Naive thymus-derived CD4-positive, alpha-beta T cell (primary cell): ENCODE measurements at places on chromosomes 3 and 15. TPM values are rescaled to one million over a fixed set of nuclear protein-coding genes. Genes with fewer than 3 reads are reported as not detected.

RGMA gene
- total RNA-seq = 1.1 TPM

IQCH gene
- total RNA-seq = 0.22 TPM

TLR9 gene
- total RNA-seq = 0.27 TPM

THSD4 gene
- total RNA-seq = not detected

CERS3 gene
- total RNA-seq = 5.5 TPM

HIGD2B gene
- 0.69 TPM for total RNA-seq

- H3K4me1 ChIP-seq = no peaks in the 10 kb centered on the region
- no peak for DNase-seq
- no peaks in the 10 kb centered on the region for H3K27me3 ChIP-seq
- no peak overlapping the region for H3K27ac ChIP-seq
These were observed 243.2 kb downstream of the MBNL1 start for GRCh38 chr3:152511904-152512303.

DNA sequence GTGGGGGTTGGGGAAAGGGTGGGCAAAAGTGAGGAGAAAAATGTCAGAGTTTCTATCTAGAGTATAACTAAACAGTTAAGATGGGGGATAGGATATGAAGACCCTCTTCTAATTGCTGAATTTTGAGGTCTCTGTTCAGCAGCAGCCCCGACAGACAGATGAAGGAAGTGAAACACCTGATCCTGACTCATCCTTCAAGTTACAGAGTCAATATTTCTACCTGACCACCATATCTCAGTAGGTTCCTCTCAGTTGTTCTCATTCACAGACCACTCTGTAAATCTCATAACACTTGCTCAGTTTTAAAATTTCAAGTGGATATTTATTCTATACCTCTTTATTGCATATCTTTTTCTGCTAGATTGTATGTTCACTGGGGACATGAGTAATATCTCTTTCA is 69.5 kb downstream of the CCDC54 start:
- H3K27me3 ChIP-seq = no peaks in the 10 kb centered on the region
- H3K4me1 ChIP-seq = no peaks in the 10 kb centered on the region
- no peak for DNase-seq
- no peak overlapping the region for H3K27ac ChIP-seq
- no peaks in the 10 kb centered on the region for H3K36me3 ChIP-seq

GRCh38 chr3:159919873-159920272 is 68.8 kb upstream of the IL12A start:
- no peak for DNase-seq
- no peak overlapping the region for H3K4me3 ChIP-seq
- H3K4me1 ChIP-seq = no peaks in the 10 kb centered on the region
- H3K36me3 ChIP-seq = no peaks in the 10 kb centered on the region
- no peak overlapping the region for H3K27ac ChIP-seq

- H3K27ac ChIP-seq = no peak overlapping the region
- no peaks in the 10 kb centered on the region for H3K27me3 ChIP-seq
- H3K36me3 ChIP-seq = no peaks in the 10 kb centered on the region
- no peaks in the 10 kb centered on the region for H3K4me1 ChIP-seq
- H3K4me3 ChIP-seq = no peak overlapping the region
These were observed 336.1 kb upstream of the PROK2 start for GRCh38 chr3:72120806-72121778.

DNA sequence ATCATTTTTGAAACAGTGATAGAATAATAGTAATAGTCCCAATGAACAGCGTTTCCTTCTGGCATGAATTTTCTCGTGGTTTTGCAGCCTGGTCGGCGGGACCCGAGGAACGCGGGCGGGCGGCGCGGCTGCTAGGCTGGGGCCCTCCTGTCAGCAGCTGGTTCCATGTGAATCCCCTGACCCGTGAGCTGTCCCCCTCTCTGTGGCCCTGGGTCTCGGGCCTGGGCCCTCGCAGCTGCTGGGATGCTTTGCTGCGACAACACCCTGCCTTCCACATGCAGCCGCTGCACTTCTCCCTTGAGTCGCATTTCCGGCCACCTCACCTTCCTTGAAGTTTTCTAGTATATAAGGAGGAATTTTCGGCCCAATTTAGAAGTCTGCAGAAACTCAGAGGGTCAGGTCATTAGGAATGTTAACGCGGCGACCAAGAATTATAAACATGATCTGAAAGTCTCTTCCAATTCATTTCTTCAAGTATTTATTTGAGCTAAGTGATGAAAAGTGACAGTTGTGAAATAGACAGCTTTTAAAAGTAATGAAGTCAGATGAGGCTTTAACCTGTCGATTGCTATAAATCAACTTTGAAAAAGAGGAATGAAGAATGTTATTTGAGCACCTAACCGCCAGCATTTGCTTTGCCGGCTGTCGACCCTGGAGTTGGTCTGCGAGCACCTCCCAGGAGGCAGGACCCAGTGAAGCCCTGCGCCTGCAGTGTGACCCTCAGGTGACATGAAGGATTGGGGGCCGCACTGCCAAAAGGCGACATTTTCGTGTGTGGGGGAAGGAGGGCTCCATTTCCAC is 27.7 kb downstream of the NR2F2 start:
- no peak for DNase-seq
- H3K4me3 ChIP-seq = peak overlapping the region; percentile 42
- peaks cover 45% of the 10 kb centered on the region for H3K27me3 ChIP-seq
- no peaks in the 10 kb centered on the region for H3K36me3 ChIP-seq

DNA sequence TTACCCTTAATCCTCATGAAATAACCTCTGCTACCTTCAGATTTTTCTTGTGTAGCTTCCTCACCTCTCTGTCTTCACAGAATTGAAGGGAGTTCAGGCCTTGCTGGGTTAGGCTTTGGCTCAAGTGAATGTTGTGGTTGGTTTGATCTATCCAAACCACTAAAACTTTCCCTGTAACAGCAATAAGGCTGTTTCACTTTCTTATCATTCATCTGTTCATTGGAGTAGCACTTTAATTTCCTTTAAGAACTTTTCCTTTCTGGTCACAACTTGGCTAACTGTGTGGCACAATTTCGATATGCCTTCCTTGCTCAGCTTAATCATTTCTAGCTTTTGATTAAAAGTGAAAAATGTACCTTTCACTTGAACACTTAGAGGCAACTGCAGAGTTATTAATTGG is 129.8 kb downstream of the NR1I2 start:
- DNase-seq = peak; percentile 9
- H3K4me3 ChIP-seq = no peak overlapping the region
- H3K27ac ChIP-seq = no peak overlapping the region
- no peaks in the 10 kb centered on the region for H3K27me3 ChIP-seq
- peaks cover 17% of the 10 kb centered on the region for H3K4me1 ChIP-seq

- no peak overlapping the region for H3K27ac ChIP-seq
- no peak for DNase-seq
- no peak overlapping the region for H3K4me3 ChIP-seq
- H3K4me1 ChIP-seq = no peaks in the 10 kb centered on the region
- H3K27me3 ChIP-seq = no peaks in the 10 kb centered on the region
- H3K36me3 ChIP-seq = no peaks in the 10 kb centered on the region
These were observed 23.0 kb downstream of the SCN10A start for GRCh38 chr3:38792983-38793382.

GRCh38 chr3:111608383-111608782 is 13.2 kb upstream of the ZBED2 start:
- H3K4me1 ChIP-seq = peaks cover 38% of the 10 kb centered on the region
- H3K4me3 ChIP-seq = no peak overlapping the region
- DNase-seq = no peak
- H3K36me3 ChIP-seq = peaks cover 4% of the 10 kb centered on the region
- no peak overlapping the region for H3K27ac ChIP-seq
- H3K27me3 ChIP-seq = no peaks in the 10 kb centered on the region

GRCh38 chr3:124510290-124510689 is 220.0 kb upstream of the UMPS start:
- H3K4me1 ChIP-seq = no peaks in the 10 kb centered on the region
- no peaks in the 10 kb centered on the region for H3K36me3 ChIP-seq
- no peak for DNase-seq
- H3K27ac ChIP-seq = no peak overlapping the region
- H3K27me3 ChIP-seq = peaks cover 4% of the 10 kb centered on the region

GRCh38 chr3:139301654-139302053 is 42.2 kb upstream of the MRPS22 start:
- H3K27ac ChIP-seq = no peak overlapping the region
- no peaks in the 10 kb centered on the region for H3K27me3 ChIP-seq
- no peaks in the 10 kb centered on the region for H3K4me1 ChIP-seq
- DNase-seq = no peak
- H3K4me3 ChIP-seq = no peak overlapping the region

DNA sequence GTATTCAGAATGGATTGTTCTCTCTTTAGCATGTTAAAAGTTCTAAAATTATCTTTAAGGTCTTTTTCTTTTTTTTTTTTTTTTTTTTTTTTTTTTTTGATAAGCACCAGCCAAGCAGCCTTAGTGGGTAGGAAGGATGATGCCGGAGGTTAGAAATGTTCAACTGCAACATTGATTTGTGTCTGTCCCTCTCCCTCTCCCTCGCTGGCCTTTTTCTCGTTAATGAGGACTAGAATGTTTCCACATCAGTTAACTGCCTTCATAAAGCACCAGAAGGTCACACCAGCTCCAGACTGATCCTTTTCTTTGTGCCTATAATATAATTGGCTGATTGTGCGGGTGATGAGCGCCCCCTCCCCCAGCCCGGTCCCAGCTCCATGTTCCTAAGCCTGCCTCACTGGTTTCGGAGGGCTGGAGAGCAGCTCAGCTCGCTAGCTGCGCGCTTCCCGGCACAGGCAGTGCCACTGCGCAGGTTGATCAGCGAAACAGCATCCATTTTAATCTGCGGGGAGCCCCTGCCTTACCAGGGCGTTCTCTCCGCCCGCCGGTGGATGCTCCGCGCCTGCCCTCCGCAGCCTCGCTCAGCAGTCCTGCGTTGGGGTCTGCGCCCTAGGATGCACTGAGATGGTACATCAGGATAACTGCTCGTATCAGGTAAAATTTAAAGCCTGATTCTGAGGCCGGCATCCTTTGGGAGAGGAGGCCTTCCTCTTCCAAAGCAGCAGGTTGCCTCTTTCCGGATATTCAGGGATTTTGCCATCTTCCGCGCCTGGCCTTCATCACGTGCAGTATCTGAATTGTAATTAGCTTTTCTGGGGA is 148.9 kb upstream of the IL12A start:
- H3K27ac ChIP-seq = no peak within 1 kb of the TSS
- H3K36me3 ChIP-seq = no peaks in the 10 kb centered on the region
- no peaks in the 10 kb centered on the region for H3K4me1 ChIP-seq
- no peaks in the 10 kb centered on the region for H3K27me3 ChIP-seq
- H3K4me3 ChIP-seq = no peak within 1 kb of the TSS

DNA sequence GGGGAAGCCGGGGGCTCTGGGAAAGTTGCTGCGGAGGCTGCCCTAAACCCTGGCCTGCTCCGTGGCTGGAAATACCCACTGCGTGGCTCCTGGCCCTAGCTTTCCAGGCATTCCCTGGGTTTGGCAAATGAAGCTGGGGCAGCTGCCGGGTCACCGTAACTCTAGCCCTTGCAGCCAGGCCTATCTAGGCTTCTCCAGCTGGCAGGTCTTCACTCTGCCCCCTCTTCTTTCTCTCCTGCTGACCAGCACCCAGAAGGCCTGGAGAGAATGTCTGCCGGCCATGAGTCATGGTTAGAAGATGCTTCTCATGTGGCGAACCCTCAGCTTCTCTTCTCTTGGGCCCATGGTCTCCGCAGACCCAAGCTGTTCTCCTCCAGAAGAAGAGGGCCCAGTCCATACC is 5.6 kb upstream of the DLL4 start:
- H3K36me3 ChIP-seq = no peaks in the 10 kb centered on the region
- H3K27me3 ChIP-seq = peaks cover 17% of the 10 kb centered on the region
- peaks cover 9% of the 10 kb centered on the region for H3K4me1 ChIP-seq
- no peak for DNase-seq
- H3K4me3 ChIP-seq = no peak overlapping the region
- no peak overlapping the region for H3K27ac ChIP-seq

DNA sequence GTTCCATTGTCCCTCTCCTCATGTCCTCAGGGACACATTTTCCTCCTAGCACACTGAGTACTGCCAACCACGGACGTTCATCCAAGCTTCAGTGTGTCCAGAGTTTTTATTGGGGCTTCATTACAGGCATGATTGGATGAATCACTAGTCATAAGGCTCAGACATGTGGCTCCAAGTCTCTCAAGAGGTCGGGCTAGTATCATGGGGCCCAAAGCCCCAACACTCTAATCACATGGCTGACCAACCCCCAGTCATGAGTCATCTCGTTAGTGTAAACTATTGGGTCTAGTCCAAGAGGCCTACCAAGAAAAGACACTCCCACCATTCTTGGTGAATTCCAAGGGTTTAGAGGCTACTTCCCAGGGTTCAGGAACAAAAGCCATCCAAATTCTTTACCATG is 4.4 kb downstream of the TERC start:
- H3K4me3 ChIP-seq = no peak overlapping the region
- peaks cover 26% of the 10 kb centered on the region for H3K4me1 ChIP-seq
- H3K27me3 ChIP-seq = no peaks in the 10 kb centered on the region
- H3K27ac ChIP-seq = no peak overlapping the region
- peaks cover 6% of the 10 kb centered on the region for H3K36me3 ChIP-seq

- H3K36me3 ChIP-seq = no peaks in the 10 kb centered on the region
- no peak for DNase-seq
- H3K4me1 ChIP-seq = no peaks in the 10 kb centered on the region
- no peak overlapping the region for H3K4me3 ChIP-seq
- H3K27ac ChIP-seq = no peak overlapping the region
These were observed 81.5 kb downstream of the TJP1 start for GRCh38 chr15:29740692-29741311.

DNA sequence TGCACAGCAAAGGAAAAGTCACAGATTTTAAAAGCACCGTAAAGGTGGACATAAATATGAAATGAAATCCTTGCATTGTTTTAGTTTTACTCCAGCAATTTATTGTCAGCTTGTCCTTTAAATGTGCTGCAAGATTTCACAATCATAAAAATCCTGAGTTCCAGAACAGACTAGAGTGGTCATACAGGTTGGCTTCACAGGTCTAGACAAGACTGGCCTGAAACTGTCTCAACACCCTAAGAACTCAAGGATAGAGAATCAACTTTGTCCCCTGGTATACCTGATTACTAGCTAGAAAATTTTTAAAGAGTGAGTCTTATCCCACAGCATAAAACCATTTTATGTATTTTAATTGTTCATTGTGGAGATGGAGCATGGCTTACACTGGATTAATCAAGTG is 521.7 kb upstream of the MCTP2 start:
- no peaks in the 10 kb centered on the region for H3K36me3 ChIP-seq
- H3K4me1 ChIP-seq = no peaks in the 10 kb centered on the region
- no peak for DNase-seq
- no peak overlapping the region for H3K4me3 ChIP-seq
- H3K27ac ChIP-seq = no peak overlapping the region

- no peaks in the 10 kb centered on the region for H3K4me1 ChIP-seq
- no peaks in the 10 kb centered on the region for H3K36me3 ChIP-seq
- peak overlapping the region; percentile 73 for H3K27ac ChIP-seq
- no peak for DNase-seq
- H3K27me3 ChIP-seq = no peaks in the 10 kb centered on the region
These were observed 465 bp upstream of the GK5 start for GRCh38 chr3:142225885-142226215.

- no peak for DNase-seq
- H3K27ac ChIP-seq = no peak overlapping the region
- peaks cover 17% of the 10 kb centered on the region for H3K4me1 ChIP-seq
- no peaks in the 10 kb centered on the region for H3K36me3 ChIP-seq
- no peaks in the 10 kb centered on the region for H3K27me3 ChIP-seq
- no peak overlapping the region for H3K4me3 ChIP-seq
These were observed 24.8 kb upstream of the ZFAND6 start for GRCh38 chr15:80034629-80035028.

- no peak for DNase-seq
- no peaks in the 10 kb centered on the region for H3K27me3 ChIP-seq
- H3K36me3 ChIP-seq = peaks cover 10% of the 10 kb centered on the region
- no peak overlapping the region for H3K27ac ChIP-seq
These were observed 206.9 kb downstream of the KLHL25 start for GRCh38 chr15:85587707-85588411.

- no peak for DNase-seq
- no peaks in the 10 kb centered on the region for H3K27me3 ChIP-seq
- no peak overlapping the region for H3K27ac ChIP-seq
- H3K4me3 ChIP-seq = no peak overlapping the region
- H3K4me1 ChIP-seq = no peaks in the 10 kb centered on the region
- H3K36me3 ChIP-seq = no peaks in the 10 kb centered on the region
These were observed 69.6 kb downstream of the CHSY1 start for GRCh38 chr15:101182215-101182614.
